NCI-H460 (cell line): ENCODE measurements at places on chromosomes 3 and 15.

- DNase-seq: no peak
Measured at GRCh38 chr3:40660554-40660953, 135.8 kb downstream of the ZNF621 start.

- DNase-seq: no peak
Measured at GRCh38 chr15:25892126-25892525, 29.0 kb upstream of the ATP10A start.

- DNase-seq: no peak
Measured at GRCh38 chr15:81384891-81385720, 11.1 kb upstream of the TMC3 start.

DNA sequence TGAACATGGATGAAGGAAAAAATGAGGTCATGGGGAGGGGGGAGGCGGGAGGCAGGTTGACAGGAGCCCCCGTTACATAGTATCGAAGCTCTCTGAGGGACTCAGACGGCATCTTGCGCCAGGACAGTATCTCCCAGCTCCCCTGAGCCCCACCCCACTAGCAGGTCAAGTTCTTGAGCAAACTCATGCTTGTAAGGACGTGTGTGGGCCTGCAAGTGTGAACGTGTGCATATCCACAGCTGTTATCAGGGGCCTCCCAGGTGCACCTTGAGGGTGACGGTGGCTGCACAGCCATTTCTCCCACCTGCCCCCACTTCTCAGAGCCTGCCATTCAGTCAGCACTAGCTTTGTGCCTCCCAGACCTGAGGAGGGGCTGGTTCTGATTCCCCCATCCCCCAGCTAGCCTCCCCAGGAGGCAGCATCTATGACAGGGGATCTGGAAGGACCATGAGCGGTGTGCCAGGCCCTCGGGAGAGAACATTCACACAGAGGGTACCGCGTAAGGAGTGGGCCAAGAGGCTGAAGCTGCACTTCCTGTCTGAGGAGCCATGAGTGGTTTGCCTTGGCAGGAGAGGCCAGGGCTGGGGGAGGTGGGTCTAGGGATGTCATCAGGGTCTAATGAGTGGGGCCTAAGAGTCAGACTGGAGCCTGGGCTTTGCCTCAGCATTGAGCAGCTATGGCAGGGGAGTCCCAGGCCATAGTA is 2.9 kb downstream of the SEMA3F start:
- DNase-seq: no peak

- no peak for DNase-seq
Measured at GRCh38 chr3:189507856-189508255, 123.3 kb upstream of the TP63 start.

GRCh38 chr3:180531303-180532278 is 70.4 kb upstream of the TTC14 start:
- DNase-seq: no peak

DNA sequence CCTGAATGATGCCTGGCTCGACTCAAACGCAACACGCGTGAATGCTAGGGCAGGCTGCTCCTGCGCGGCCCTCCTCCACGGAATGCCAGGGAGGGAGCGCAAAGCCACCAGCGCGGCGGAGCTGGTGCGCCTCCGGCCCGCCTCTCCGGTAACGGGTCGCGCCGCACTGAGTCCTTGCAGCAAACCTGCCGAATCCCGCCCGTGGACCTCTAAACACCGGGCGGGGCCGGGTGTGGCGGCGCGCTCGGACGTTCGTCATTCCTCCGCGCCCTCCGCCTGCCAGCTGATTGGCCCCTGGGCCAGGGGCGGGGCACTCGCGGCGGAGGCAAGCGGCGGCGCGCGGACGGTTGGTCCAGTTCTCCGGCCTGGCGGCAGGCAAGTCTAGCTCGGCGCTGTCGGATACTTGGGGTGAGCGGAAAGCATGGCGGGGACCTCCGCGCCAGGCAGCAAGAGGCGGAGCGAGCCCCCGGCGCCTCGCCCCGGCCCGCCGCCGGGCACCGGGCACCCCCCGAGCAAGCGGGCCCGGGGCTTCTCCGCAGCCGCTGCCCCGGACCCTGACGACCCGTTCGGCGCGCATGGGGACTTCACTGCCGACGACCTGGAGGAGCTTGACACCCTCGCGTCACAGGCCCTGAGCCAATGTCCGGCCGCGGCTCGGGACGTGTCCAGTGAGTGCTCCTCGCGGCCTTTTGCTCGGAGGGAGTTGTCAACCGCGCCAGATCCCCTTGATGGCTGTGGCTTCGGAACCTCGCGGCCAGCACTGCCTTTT is at the start of gene ATRIP:
TSS of gene ATRIP (plus strand) at position 313 of the 769 bp plus-strand sequence. CDS start at position 422, 109 bp downstream.
- peak; percentile 77 for DNase-seq

DNA sequence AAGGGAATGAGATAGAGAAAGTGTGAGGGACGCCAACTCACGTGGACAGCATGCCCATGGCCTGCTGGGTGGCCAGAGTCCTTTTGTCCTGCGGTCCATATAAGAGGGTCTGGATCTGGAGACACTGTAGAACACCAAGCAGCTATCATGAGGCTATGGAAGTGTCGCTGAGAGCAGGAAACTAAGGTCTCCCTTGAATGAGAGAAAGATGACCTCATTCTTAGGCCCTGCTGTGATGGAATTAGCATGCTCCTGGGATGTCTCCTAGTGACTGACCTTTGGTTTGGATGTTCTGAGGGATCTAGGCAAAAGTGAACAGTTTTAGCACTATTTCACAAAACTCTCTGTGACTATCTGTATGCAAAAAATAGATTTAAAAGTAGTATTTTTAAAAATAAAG is 34.4 kb downstream of the SYNM start:
- DNase-seq: no peak

GRCh38 chr3:146256851-146257486 is 6.1 kb upstream of the PLSCR4 start:
- no peak for DNase-seq

DNA sequence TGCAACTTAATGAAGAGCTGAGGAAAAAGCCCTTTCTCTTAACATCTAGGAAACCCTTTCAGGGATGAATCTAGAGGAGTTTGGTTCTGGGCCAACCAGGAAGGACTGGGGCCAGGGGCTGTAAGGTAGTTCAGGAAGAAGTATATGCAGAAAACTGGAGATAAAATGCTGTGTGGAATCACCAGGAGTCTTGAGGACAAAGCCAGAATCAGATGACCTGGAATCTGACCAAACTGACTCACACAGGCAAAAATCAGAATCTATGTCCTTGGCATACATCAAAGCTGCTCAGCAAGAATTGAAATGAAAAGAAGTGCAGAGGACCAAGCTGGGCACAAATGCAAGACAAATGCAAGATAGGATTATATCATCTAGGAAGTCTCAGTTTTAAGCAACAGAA is 59.4 kb upstream of the ATP2C1 start:
- no peak for DNase-seq

DNA sequence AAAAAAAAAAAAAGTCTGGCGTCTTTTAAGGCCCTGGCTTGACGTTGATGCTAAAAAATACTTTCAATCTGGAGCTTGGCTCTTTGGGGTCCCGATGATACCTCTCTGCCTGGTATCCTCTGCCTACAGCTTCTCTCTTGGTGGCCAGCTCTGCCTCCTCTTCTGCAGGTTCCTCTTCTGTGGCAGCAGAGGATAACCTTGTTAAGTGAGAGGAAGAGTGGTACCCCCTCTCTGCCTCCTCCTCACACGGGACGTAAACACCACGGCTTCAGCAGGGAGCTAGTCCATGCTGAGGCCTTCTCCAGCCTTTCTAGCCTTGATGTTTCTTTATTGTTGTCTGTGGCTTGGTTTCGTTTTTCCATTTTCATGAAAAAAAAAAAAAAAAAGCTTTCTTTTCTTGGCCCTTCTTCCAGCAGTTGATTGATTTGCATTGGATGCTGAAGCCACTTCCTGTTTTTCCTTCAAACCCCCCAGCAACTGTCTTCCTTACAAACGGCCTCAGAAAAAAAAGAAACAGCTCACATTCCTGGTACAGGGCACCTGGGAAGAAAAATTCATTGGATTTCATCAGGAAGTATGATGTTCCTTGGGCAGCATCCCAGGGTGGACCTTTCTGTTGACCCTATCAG is 59.7 kb downstream of the RORA start:
- no peak for DNase-seq

DNA sequence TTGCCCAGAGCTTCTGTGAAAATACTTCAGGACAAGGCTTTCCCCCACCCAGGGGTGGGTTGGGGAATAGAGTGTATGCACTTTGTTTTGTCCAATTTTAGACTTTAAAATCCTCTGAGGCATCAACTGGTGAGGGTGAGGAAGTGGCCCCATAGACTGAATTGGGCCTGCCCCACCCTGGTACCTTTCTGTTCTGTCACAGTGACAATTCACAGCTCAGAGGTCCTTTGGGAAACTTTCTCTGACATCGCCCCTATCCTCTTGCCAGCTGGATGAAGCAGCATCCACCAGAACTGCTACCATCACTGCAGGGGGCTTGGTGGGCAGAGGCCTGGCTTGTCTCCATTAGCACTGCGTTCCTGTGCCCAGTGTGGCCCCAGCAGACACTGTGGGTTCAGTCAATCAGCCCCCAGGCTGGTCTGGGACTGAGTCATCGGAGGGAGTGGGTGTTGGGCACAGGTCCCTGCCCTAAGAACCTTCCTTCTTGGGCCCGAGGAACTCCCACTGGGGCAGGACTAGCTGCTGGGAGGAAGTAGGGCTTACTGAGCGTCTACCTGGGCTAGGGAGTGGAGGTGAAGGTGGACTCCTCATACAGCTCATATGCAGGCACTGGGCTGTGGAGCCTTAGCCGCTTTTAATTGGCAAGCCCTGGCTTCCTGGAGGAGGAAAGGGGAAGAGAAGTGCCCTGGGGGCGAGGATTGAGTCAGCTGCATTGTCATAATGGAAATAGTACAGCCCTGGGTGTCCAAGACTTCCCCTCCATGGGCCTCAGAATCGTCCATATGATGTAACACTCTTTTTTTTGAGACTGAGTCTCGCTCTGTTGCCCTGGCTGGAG is 1.5 kb upstream of the PPM1M start:
- no peak for DNase-seq

DNA sequence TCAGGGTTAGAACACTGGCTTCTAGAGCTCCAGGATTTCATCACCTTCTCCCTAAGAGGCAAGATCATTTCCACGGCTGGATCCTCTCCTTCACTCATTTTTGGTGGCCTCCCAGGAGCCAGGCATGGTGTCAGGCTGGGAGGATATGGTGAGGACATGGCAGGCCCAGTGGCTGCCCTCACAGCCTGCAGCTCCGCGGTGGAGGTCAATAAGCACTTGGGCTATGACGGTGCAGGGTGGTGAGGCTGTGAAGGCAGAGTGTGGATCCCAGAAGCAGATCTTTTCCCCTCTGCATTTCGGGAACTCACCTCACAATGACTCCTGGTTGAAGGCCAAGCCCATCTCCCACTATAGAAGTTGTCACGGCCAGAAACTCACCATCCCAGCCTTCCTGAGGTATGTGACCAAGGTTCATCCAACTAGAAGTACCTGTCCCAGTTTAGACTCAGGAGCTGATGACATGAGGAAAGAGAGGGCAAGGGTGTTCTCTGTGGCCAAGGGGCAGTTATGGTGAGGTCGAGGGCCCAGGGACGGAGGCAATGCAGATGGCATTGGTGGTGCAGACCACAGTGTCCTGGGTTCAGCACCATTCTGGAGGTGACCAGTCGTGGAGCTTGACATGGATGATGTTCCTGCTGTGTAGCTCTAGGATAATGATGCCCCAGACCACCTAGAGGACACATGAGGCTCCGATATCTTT is 100.1 kb upstream of the SMAD3 start:
- DNase-seq: no peak

- DNase-seq: no peak
Measured at GRCh38 chr3:64398006-64398405, 172.7 kb upstream of the PRICKLE2 start.

- DNase-seq: no peak
Measured at GRCh38 chr3:89278302-89279025, 171.0 kb downstream of the EPHA3 start.

DNA sequence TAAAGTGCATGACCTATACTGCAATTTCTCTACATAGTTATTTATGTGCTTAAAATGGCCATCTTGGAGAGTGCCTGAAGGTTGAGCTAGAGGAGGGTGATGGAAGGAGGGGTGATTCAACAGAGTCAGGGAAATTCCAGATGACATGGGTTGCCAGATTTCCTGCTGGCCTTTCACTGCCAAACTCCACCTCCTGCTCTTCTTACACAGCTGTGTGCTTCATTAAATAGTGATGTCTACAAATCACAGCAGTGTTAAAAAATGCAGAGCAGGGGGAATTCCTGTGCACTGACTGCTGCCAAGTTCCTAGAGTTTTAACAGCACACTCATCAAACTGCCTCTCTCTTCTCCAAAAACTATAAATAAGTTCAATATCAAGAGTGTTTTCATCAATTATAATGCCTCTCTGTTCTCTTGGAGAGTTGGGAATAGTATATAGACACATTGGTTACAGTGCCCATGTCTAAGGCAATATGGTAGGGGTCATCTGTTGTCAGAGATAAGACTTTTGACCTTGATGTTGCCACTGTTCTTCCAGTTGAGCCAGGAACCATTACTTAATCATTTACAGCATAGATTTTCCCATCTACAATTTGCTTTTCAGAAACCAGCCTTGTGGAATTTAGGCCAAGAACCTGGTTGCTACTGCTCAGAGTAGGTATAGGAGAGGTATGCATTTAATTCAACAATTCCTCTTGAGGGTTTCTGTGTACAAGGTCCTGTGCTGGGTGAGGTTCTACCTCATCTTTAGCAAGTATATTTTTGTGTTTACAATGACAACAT is 79.6 kb downstream of the TP63 start:
- peak; percentile 38 for DNase-seq

DNA sequence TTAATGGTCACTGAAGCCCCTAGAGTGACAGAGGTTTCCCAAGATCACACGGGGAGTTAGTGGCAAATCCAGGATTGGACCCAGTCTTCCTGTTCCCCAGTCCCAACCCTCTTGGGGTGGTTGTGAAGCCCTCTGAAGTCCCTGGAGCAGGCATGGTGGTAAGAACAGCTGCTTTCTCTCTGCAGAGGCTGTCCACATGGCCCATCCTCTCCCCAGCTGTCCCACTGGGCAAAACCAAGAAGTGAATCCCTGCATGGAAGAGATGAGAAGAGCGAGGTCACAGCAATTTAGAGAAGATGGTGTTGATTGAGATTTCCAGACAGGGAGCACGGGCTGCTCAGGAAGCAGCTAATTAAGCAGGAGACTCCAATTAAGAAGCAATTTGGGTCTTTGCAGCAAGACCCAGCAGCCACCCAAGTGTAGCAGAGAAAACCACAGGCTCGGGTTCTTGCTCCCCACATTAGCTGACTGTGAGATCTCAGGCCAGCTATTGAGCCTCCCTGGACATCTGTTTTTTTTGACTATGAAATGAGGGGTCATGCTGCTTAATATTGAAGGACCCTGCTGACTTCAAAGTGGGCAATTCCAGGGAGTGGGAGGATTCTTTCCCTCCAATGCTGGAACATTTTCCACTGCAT is 14.8 kb upstream of the HDAC11 start:
- no peak for DNase-seq

- no peak for DNase-seq
Measured at GRCh38 chr3:61300786-61301185, 49.5 kb upstream of the FHIT start.

DNA sequence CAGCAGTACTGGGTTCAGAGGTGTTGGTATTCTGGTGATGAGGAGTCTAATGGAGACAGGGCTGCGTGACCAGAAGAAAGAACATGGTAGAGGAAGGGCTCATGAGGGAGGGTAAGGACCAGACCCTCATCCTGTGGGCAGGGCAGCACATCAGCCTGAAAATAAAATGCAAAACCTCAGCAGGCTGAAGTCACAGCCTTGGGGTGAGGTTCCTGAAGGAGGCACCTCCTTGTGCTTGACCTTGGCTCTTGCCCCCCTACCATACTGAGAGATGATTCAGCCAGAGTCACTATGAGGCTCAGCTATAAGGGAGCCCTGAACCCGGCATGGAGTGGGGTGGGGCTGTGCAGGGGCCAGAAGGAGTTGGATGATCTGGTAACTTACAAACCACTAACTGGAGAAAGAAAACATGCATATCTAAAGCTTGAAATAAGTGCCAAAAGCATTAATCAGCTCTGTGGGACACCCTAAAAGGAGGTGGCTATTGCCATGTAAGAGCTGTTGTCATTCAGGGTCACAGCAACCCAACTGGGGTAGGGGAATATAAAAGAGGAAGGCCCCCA is 60.2 kb downstream of the CORO2B start:
- no peak for DNase-seq
